ENCODE measurements at places on chromosomes 1 and 21.

GRCh38 chr1:108878160-108878469 is 1.3 kb downstream of the GPSM2 start:
- no peak for DNase-seq

DNA sequence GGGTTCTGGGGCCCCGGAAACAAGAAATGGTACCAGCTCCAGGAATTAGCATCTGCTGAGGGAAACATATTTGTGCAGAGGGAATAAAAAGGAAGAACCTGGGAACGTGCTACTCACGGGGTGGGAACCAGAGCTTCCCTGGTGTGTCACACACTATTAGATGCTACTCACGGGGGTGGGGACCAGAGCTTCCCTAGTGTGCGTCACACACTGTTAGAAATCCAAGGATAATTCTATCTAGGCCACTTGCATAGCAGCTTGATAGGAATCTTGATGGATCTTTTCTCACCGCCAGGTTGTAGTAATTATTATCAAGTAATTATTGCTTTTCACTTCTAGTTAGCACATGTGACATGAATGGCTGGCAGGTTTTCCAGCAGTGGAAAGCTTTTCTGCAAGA is 54.5 kb upstream of the SCCPDH start:
- DNase-seq, result no peak

DNA sequence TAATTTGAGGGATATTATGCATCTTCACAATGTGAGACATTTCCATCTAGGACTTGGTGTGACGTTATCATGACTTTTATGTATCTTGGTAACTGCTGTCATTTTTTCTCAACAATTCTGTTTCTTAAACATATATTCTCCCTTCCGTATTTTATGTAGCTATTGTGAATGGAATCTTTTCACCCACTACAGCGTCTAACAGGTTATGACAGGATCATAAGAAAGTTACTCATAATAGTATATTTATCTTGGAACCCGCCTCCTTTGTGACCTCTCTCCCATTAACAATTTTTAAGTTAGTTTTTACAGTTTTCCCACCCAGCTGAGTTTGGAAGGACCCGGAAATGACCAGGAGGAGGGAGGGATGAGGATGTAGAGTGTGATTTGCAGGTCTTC is 6.8 kb upstream of the DMRTA2 start:
- DNase-seq, result no peak

GRCh38 chr1:61428146-61428545 is 296.8 kb downstream of the TM2D1 start:
- DNase-seq, result no peak

DNA sequence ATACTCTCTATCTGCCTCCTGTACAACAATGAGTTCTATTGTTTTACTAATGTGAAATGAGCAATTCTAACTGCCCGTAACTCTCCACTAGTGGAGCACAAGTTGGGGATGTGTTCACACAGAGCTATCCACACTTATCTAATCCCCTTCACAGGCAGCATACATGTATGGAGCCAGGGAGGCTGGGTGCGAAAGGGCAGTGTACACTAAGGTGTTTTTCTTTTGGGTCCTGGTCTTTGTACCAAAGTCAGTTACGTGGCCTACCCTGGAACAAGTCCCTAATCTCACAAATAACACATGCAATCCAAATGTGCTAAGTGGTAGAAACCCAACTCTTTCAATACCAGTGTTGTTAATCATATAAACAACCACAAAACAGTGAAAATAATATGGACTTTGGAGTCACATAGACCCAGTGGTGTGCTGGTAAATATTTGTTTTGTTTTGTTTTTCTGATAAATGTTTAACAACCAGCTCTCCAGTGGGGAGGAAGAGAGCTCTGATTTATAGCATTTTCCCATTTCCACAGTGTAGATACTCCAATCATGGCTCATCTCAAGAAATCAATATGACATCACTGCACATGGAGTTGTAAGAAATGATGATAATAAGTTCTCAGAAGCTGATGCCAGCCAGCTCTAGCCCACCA is 319.9 kb upstream of the DUSP10 start:
- DNase-seq, result no peak

GRCh38 chr1:212899845-212900244 is 41.8 kb downstream of the FLVCR1 start:
- DNase-seq, result no peak

GRCh38 chr1:219459351-219460080 is 153.4 kb downstream of the ZC3H11B start:
- DNase-seq, result no peak

DNA sequence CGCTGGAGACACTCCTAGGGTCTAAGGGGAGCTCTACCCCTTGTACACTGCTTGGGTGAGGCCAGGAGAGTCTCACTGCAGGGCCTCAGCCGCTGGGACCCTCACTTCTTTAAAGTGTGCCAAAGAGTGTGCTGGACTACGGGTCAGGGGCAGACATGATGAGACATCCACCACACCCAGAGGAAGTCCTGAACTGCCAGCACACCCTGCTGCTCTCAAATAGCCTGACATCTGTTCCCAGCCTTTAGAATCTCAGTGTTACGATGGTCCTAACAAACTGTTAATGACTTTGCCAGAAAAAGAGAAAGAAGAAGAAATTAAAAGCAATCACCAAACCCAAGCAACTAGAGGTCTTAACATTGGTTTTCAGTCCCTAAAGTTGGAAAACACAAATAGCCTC is 49.0 kb downstream of the MRPL37 start:
- DNase-seq, result no peak

DNA sequence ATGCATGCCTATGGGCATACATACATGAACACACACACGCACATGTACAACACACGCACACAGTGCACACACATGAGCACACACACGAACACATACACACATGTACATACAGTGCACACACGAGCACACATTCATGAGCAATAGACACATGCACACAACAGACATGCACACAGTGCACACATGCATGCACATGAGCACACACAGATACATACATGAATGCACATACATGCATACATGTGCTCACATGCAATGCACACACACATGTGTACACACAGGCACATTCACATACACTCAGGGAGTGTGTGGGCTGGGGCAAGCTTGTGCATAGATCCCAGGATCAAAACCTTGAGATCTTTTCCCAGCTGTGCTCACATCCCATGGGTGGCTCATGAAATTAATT is 18.9 kb downstream of the CRYAA start:
- DNase-seq, result no peak

DNA sequence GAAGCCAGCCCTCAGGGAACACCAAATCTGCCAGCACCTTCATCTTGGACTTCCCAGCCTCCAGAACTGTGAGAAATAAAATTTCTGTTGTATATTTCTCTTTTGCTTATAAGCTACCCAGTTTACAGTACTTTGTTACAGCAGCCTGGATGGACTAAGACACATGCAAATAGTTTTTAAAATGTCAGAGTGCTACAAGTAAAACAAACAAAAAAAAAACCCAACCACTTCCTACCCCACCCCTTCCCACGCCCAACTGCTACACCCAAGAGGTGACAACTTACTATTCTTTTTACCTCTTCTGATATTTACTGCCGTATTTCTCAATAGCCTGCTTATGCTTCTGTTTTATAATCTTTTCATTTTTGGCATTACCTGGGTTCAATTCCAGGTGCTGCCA is 8.6 kb upstream of the SPSB1 start:
- DNase-seq, result no peak

DNA sequence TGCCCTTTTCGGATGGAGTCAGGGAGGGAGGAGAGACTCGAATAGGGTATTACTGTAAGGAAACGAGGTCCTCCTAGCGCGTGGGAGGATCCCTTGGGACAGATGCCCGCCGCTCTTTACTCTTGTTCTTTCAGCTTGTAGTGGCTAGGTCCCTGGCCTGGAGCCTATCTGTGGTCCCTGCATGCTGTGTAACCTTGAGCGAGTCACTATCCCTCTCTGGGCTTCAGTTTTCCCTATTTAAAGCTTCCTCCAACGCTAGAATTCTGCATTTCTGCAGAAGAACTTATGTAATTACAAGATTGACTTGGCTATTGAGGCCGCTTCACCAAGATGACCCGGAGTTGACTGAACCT is 744 bp downstream of the MIER1 start:
- DNase-seq, result no peak

DNA sequence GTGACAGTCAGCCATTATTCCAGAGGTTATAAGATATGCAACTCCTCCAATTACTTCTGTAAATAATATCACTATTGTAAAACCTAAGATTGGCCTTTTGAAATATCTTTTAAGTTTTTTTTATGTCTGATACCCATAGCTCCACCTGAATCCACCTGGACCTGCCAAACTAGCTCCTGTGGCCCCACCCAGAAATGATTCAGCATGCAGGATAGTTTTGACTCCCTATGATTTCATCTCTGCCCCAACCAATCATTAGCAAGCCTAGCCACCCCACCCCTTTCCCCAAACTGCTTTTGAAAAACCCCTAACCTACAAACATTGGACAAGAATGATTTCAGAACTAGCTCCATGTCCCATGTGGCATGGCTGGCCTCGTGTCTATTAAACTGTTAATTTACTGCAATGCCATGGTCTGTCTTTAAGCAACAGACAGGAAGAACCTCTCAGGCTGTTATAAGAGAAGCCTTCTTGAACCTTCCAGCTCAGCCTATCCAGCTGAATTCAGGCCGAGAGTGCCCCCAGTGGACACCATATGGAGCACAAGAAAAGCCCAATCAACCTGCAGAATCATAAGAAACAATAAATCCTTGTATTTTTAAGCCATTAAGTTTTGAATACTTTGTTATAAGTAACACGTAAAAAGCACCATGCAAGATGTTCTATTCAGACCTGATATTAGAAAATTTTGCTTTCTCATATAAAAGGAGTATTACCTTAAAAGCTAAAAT is 263.0 kb upstream of the ZRANB2 start:
- DNase-seq, result no peak

- DNase-seq, result no peak
Measured at GRCh38 chr1:23496490-23497181, 12.7 kb upstream of the ASAP3 start.

DNA sequence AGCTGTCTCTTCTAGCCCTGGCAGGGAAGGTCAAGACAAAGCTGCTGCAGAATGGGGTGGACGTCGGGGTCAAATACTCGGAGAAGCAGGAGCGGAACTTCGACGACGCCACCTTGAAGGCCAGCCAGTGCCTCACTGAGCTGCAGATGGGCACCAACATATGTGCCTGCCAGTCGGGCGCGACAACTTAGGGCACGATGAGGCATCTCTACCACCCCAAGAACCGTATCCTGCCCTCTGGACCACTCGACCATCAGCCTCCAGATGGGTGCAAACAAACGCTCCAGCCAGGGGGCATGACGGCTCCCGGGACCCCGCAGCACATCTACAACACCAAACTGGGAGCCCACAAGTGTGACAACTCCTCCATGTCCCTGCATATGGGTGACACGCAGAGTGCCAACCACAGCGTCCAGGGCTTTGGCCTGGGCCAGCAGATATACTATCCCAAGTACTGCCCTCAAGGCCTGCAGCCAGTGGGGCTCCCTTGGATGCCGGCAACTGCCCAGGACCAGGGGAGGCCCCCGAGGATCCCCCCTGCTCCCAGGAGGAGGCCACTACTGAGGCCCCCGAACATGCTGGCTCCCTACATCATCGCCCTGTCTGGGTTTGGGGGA is 42.5 kb upstream of the POGK start:
- DNase-seq, result no peak

GRCh38 chr1:50846224-50846839 is 113.7 kb downstream of the FAF1 start:
- DNase-seq, result no peak

GRCh38 chr1:69787151-69787550 is 219.4 kb downstream of the LRRC7 start:
- no peak for DNase-seq

DNA sequence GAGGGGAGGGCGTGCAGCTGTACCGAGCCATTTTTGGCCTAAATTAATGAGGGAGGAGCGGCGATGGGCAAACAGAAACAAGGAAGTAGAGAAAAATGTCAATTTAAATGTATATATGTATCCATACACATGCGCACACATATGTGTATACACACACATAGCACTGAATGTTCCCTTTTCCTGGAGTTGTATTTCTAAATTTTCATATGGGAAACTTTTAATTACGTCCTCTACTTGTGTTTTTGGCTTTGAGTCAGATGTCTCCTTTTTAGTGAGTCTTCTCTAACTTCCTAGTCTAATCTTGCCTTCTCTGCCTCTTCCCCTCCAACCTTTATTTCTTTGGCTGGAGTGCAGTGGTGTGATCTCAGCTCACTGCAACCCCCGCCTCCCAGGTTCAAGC is 15.4 kb upstream of the CYYR1 start:
- DNase-seq, result no peak

DNA sequence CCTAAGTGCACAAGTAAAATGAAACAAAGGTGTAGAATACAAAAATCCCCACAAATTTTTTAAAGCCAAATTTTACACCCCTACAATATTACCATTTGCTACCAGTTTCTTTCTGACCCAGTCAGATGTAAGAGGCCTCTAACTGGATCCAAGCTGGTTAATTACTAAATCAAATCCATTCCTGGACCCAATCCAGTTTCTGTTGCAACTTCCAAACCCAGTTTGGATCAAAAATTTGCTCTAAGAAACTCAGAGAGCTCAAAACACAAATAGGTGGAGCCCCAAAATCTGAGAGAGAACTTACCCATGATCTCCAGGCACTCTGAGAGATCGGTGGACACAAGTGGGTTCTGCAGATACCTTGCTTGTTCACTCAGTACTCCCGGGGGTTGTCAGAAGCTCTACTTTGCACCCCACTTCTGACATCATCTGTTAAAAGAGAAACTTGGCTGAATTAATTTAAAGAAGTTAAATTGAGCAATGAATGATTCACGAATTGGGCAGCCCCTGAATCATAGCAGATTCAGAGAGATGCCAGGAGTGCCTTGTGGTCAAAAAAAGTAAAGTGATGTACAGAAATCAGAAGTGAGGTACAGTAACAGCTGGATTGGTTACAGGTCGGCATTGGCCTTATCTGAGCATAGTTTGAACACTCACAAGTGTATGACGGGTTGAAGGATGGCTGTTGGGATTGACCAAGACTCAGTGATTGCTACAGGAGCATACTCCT is 448.0 kb downstream of the KCNT2 start:
- DNase-seq, result no peak

GRCh38 chr1:159012495-159012894 is 2.8 kb downstream of the IFI16 start:
- DNase-seq, result peak; percentile 28

DNA sequence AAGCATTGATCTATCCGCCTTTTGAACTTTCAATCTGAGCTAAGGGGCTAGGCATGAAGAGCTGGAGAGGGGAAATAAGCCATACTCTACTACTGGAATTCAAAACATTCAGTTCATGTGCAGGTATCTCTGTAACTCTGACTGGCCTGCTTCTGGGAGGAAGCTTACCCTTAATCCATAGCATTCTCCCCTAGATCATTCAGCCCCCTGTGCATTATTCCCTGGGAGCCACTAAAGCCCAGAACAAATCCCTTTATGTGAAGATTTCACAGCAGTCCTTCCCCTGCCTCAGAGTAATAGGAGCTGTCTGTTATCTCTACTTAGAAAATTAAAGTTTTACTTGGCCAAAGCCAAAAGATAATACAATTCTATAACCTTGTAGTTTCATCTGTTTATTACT is 300.7 kb downstream of the SEC16B start:
- no peak for DNase-seq

DNA sequence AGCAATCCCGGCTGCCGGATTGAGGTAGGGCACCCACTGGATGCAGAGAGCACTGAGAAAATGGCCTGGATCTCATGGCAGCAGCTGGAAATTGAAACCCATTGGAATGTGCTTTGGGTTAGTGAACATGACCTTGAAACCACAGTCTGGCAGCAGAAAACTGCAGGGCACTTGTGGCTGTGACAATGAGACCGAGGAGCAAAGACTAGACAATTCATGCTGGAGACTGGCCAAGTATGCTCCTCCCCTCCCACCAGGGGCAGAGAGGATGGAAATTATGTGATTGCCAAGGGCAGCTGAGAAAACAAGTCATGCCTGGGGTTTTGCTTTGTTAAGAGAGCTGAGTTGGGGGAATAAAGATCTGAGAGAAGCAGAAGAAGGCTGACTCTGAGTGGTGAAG is 60.7 kb downstream of the ZNF697 start:
- DNase-seq, result no peak

Measured in stimulated activated CD4-positive, alpha-beta T cell treated with anti-CD3 and anti-CD28 coated beads, Interleukin-2, amount 100 ng/mL, for 4 hours (primary cell).